ENCODE measurements at places on chromosomes 2 and 18.

DNA sequence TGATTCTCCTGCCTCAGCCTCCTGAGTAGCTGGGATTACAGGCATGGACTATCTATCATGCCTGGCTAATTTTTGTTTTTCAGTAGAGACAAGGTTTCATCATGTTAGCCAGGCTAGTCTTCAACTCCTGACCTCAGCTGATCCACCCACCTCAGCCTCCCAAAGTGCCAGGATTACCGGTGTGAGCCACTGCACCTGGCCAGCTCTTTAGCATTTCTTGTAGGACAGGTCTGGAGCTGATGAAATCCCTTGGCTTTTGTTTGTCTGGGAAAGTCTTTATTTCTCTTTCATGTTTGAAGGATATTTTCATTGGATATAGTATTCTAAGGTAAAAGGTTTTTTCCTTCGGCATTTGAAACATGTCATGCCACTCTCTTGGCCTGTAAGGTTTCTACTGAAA, 20.2 kb downstream of the VPS54 start:
- DNase-seq = no peak

- no peak for DNase-seq
These were observed 19.8 kb downstream of the CCDC68 start for GRCh38 chr18:54939361-54939917.

DNA sequence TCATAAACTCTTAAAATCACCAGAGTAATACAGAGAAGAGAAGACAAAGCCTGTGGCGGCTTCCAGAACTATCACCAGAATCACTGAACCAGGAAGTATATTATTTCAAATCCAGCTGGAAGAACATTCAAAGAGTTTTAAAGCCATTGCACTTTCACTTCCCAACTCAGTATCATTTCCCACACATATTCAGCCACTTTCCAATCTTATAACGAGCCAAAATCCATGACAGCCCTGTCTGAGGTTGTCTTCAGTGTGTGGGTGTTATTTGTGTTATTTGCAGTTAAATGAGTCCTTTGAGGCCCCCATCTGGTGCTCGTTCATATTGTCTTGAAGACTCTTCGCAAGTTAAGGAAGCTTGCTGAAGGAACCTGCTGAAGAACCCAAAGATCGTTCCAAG, 559.9 kb downstream of the TSN start:
- DNase-seq = no peak

- no peak for DNase-seq
These were observed 180.6 kb upstream of the GLI2 start for GRCh38 chr2:120555092-120555491.

DNA sequence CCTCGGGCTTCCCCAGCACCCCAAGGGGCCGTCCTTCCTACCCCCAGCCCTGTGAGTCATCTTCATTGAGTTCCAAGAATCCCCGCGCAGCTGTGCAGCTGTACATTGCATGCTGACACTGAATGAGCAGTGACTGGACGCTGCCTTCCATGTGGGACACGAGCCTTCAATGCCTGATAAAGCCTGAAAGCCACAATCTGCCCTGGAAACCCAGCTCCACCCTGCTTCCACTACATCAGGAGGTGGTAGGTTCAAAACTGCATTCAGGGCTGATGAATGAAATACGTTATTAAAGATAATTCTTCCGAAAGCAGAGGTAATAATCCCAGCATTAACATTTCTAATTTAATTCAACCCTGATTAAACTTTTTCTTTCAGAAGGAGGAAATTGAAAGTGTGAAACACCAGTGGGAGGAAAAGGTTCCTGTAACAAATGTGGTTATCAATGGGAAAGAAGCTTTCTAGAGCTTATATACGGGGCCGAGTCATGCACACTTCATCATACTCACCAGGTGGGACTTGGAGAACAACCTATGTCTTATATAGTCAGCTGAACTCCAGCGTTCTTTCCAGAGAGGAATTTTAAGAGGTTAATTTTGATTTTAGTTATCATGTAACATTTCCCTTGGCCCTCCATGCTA, 360.1 kb downstream of the LPIN1 start:
- DNase-seq = peak; percentile 92

DNA sequence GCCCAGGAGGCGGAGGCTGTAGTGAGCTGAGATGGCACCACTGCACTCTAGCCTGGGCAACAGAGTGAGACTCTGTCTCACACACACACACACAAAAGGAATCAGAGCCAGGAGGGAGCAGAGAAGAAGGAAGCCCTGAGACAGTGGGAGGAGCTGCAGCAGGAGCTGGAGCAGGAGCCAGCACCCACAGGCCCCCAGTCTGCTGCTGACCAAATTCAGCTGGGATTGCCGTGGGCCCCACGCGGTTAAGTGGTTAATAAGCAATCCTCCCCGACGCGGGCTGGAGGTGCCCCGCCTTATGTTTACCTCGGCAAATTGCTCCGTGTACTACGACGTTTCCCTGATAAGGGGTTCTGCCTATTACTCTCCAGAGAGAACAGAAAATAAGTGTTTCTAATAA, 265.3 kb downstream of the TWIST2 start:
- no peak for DNase-seq

DNA sequence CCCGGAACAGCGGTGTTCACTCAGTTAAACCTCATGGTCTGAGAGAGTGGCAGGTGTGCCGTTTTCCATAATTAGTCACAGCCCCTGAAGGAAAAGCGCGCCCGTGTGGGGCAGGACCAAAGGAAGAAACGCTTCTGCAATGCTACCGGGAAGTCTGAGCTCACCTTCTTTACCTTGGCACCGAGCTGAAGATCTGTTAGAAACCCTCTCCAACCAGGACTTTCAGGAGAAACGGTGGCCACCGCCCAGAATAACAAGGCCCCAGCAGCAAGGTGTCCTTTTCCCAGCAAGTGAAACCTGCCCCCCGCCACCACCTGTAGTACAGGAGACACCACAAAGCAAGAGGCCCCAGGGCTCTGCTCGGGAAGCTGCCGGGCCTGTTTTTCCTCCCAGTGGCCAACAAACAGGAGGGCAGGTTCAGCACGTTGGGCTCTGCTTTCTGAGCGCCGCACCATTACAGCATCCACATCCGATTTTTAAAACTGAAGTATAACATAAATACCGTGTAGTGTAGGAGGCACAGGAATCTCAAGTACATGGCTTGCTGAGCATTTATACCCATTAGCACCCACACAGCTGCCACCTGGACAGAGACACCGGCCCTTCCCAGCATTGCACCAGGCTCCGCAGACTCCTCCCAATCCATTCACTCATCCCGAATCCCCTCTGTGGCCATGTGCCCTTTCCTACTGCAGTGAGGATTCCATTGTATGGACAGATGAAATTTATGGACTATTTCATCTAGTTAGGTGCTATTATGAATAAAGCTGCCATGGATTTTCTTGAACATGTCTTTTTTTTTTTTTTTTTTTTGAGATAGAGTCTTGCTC, 121.8 kb upstream of the RIOK3 start:
- no peak for DNase-seq

- no peak for DNase-seq
These were observed 28.0 kb downstream of the PLA2R1 start for GRCh38 chr2:160034396-160034795.

DNA sequence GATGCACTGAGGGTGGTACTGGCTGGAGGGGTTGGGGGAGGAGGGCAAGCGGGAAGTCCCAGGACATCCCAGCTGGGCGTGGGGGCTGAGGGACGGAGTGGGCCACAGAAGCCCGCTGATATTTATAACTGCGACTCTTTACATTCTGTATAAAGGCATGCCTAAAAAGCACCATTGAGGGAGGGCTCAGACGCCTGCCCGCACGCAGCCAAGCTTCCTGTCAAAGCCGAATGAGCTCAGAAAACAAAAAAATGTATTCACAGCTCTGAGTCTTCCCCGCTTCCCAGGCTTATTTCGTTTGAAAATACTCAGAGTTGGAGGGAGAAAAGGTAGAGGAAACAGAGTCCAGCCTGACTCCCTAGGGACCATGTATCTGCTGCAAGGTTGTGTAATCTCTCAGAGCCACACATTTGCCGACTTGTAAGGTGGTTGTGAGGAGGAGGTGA, 170.1 kb upstream of the HAAO start:
- no peak for DNase-seq

DNA sequence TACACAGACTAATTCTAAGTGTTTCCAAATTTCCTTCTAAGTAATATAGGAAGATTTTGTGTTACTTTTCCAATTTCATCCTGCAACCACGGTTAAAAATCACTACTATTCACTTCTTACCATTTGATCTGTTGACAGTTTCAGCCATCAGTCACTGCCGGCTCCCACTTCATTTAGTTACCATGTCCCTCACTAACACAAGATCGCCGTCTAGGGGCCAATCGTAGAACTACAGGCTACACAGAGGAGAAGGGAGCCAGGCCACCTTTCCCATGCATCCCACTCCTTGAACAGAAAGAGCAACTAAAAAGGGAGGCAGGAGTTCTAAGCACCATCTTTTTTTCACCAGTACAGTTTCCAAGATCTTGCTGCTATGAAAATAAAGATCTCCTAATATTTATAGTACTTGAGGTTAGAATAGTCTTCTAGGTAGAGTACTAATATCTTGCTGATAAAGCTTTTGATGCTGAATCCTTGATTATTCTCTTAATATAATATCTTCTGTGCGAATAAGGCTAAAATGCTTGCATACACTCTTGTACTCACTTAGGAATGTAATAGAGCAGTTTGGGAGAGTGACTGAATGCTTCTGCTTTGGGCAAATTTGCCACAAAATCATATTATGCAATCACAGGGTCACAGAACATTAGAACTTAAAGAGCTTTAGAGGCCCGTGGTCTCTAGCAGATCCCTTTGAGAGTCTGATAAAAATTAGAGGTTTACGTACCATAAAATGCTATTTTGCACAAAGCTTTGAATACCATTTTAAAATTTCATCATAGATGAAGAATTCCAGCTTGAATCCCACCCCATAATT, 39.5 kb upstream of the CYP1B1 start:
- DNase-seq = peak; percentile 72

- no peak for DNase-seq
These were observed 150.3 kb upstream of the DNMT3A start for GRCh38 chr2:25491966-25492532.

DNA sequence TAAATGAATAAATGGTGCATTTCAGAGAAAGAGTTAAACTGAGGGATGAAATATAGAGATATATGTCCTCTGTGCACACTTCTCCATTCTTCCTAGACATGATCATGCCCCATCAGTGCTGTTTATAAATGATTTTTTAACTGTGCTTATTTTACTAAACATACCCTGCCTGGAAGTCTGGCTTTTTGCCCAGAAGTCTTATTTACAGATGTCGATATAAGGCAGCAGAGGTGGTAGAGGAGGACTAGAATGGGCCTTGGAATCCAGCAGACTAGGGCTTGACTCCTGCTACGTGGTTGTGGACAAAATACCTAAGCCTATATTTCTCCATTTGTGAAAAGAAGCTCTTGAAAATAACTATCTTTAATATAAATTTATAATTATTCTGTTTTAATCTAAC, 355.5 kb downstream of the RAD51AP2 start:
- peak; percentile 62 for DNase-seq

DNA sequence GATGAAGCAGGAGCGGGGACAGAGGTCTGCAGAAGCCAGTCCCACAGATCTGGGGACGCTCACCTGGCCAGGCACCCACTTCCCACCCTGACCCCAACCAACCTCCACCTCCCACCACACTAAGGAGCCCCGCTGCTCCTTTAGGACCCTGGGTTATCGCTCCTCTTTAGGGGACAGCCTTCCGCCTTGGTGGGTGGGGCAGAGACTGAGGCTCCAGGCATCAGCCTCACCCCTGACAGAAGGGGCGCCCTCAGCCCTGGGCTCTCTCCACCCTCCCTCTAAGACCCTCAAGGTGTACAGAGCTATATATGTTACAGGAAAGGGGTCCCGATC, 33.5 kb upstream of the SLC66A3 start:
- DNase-seq = no peak

DNA sequence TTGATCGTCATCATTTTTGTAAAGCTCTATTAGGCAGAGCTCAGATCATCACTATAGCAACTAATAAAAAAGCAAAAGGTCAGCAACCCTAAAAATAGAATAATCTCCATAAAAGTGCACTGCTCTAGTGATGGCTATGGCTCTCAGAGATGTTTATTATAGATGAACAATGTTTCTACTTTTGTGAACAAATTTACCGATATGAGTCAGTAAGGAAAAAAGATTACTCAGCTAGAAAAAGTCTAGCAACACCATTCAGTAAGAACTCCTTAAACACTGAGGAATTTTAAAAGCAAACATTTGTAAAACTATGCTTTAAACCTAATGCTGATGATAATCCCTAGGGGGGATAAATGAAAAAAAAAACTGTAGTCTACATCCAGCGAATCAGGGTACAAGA, 69.6 kb downstream of the ACVR1C start:
- DNase-seq = no peak

Measured in smooth muscle cell of the brain vasculature (primary cell).